ENCODE measurements at places on chromosomes 7 and 10.

DNA sequence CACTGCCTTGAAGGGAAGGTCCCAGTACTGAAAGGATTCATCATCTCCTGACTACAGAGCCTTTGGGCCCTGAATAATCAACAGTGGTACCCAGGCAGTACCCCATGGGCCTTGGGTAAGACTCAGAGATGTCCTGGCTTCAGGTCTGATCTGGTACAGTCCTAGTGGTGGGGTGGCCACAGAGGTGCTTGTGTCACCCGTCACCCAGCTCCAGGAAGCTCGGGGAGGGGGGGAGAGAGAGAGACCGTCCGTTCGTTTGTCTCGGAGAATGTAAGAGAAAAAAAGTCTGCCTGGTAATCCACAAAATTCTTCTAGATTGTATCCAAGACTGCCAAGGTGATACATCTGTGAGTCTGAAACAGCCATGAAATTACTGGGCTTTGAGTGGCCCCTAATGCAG lies 381.3 kb downstream of the PTPRN2 start:
- DNase-seq: no peak

GRCh38 chr10:118809357-118810220 lies 54.8 kb upstream of the CACUL1 start:
- no peak for DNase-seq

DNA sequence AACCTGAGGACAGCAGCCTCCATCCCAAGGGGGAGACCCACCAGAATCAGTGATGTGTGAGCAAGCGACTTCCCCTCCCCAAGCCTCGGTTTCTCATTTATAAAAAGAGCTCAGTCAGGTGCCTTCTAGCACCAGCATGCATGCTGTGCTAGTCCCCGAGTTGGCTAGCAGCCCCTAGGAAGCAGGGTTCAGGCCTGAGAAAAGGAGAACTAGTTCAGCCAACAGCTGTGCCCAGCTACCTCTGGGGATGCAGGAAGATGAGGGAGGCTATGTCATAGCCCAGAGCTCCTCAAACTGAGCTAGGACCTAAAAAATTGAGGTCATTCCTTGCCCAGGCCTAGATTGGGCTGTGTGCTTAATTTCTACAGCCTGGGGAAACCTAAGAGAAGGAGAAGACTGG lies 13.7 kb downstream of the DRGX start:
- no peak for DNase-seq

GRCh38 chr10:75287697-75288096 lies 51.9 kb upstream of the COMTD1 start:
- no peak for DNase-seq

GRCh38 chr7:12258074-12258473 lies 47.0 kb downstream of the TMEM106B start:
- DNase-seq: no peak

DNA sequence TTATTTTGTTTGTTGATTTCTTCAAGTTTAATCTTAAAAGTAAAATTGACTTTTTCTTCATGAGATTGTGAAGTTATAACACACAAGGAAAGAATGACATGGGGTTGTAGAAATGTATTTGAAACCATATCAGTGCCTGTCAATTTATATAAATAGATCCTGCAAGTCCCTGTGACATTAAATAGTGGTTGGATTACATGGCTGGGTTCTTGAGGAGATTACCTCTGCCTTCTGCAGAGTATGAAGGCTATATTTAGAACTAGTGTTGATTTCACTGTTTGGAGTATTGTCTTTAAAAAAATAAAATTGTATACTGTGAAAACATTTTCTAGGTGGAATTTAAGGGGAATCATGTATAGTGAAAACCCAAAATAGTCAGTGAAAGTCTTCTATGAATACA lies 385.8 kb upstream of the SMIM30 start:
- no peak for DNase-seq

DNA sequence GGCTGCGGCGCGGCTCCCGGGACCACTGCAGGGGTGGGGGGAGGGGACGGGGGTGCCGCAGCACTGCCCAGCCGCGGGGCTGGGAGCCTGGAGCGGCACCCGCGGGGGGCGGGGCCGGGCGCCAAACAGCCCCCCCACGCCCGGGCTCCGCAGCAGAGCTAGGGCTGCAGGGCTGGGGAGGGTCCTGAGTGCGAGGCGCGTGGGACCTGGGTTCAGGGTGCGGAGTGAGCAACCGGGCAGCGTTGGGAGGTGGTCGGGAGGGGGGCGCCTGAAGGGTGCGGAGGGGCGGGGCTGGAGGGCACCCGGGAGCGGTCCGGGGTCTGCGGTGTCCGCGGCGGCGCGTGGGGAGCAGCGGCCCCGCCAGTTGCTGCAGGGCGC lies 528 bp downstream of the CAMK2G start:
- DNase-seq: no peak

DNA sequence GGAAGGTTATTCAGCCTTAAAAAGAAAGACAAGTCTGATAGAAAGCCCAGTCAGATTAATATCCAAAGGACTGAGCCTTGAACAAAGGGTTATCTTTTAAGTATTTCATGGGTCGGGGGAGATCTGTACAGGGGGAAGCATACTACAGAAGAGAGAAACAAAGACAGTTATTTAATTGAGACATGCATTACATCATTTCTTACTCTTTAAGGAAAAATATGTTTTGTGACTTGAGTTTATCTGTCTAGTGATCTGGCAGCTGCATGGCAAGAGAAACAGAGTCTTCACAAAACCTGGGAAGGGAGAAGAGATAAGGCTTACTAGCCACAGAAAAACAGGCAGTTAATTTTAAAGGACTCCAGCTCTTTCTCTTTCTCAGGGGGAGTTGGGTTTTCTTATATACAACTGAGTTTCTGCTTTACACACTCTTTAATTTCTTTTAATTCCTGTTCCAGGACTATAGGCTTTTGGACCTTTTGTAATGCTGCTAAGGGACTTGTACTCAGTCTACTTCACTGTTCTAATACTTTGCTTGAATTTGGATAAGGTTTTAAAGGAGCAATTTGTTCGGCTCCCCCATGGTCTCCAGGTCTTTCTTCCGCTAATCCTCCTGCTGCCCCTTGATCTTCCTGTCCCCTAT lies 20.9 kb upstream of the CYP3A43 start:
- DNase-seq: no peak

DNA sequence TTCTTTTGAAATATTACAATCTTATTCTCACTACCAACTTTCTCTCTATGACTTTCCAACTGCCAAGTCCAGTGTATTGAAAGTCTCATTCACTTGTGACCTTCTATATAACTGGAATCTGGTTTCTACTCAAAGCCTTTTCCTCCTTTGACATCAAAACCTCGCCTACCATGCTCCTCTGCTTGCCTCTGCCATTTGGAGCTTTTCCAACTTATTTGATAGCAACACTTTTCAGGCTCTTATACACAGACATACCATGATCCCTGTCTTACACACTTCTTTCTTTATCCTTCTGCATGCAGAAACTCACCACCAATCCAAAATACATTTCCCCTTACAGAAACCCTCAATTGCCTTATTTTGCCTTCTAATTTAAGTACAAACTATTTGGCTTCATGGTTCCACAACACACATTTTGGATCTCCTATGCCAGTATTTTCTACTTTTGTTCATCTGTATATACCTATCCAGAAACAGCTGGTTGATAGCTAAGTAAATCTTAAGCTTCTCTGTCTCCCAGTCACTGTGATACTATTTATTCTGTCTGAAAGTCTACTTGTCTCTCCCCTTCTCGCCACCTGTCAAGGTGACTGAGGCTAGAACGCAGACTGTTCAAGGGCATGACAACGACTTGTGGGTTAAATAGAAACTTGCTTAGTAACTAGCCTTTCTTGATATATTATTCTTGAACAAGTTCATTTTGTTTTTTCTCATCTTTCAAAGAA lies 22.4 kb downstream of the GNG11 start:
- DNase-seq: no peak

GRCh38 chr7:102303669-102304422 lies 17.2 kb downstream of the SH2B2 start:
- no peak for DNase-seq

- no peak for DNase-seq
Measured at GRCh38 chr7:29883462-29884398, 77.4 kb downstream of the WIPF3 start.

- DNase-seq: no peak
Measured at GRCh38 chr7:25385506-25386136, 157.3 kb upstream of the NPVF start.

GRCh38 chr10:103641326-103641725 lies 147.8 kb downstream of the NEURL1 start:
- DNase-seq: no peak

DNA sequence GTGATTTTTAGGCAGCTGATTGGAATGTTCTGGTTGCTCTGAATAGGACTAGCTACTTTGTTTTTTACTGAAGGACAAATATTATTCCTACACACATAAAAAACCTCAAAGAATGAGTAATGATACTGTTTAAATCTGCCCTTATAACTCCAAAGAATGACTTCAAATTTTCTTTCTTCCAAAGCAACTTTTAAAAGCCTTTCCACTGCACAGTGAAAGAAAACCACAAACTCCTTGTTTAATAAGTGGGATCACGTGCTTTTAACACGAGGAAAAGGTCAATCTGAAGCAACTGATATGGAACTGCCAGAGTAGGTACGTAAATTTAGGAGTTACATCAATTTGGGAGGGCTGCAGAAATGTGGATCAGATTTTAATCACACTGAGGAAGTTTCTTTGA lies 8.0 kb upstream of the PRKCQ start:
- DNase-seq: no peak

DNA sequence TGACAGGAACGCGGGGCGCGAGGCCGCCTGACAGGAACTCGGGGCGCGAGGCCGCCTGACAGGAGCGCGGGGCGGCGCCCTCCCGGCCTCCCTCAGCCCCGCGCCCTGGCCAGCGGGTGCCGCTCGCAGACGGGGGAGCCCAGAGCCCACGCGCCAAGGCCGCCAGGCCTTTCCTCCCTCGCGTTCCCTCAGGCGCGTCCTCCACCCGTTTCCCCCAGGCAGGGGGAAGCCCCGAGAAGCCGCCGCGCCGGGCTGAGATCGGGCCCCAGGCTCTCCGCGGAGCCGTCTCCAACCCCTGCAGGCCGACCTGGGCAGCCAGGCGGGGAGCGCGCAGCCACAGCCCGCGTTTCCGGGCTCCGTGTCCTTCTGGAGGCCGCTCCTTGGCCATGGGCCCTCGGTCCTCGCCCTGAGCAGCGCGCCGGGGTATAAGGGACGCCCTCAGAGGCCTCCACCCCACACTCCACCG lies 17.7 kb downstream of the PTPRN2 start:
- DNase-seq: no peak

DNA sequence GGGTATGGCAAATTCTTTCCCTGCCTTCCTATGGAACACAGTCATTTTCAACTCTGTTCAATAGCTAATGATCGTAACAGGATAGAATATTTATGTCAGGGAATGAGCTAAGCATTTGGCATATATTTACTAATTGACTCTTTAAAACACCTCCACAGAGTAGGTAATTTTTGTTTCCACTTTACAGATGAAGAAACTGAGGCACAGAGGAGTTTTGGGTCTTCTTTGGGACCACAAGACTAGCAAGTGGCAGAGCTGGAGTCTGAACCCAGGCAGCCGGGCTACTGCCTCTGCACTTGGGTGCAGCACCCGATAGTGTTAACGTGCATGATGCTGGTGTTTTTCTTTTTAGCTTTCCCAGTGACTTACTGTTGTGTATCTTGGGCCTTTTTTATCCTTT lies 384.0 kb downstream of the SFMBT2 start:
- DNase-seq: no peak

DNA sequence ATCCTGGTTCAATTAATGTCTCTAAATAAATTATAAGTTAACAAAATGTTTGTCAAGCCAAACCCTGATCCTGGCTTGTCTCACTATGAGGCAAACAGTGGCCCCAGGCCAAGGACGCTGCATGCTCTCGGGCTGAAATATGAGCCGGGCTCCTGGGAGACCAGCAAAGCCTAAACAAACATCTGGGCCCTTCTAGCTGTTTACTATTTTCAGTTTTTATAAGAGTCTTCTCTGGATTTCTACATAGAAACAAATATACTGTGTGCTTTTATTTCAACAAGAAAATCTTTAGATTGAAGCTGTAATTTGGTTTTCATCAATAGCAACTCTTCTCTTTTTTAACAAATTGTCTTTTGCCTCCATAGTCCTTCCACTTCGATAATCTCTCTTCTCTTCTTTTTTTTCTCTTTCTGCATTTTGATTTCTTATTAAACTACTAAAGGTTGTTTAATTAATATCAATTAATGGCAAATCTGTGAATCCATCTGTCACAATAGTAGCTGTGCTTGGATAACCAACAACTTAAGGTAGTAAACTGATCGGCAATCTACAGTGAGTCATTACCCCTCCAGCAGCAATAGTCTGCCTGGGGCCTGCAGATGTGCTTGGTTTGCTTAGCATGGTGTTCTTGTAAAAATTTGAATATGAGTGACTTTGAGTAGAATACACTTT lies 83.3 kb upstream of the DNAJC1 start:
- peak; percentile 22 for DNase-seq

- no peak for DNase-seq
Measured at GRCh38 chr7:38773430-38773829, 135.6 kb downstream of the VPS41 start.

DNA sequence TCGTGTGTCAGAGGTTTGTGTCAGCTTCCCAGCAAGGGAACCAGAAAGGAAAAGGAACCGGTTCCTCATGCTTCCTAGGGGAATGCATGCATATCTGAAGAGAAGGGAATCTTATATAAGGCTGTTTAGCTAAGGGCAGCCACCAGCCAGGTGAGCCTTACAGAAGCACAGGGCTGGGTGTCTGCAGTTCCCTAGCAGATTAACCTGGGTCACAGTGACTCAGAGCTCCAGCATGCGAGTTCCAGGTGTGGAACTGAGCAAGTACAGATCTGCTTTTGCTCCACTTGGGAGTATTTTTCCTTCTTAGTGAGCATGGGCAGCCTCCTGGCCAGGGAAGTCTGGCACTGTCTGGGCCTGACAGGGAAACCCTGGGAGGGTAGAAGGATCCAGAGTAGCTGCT lies 957 bp upstream of the ANKRD2 start:
- DNase-seq: no peak

- DNase-seq: no peak
Measured at GRCh38 chr10:28686835-28687682, 9.7 kb downstream of the BAMBI start.

GRCh38 chr7:159141167-159141566 lies 3.5 kb downstream of the VIPR2 start:
- no peak for DNase-seq

DNA sequence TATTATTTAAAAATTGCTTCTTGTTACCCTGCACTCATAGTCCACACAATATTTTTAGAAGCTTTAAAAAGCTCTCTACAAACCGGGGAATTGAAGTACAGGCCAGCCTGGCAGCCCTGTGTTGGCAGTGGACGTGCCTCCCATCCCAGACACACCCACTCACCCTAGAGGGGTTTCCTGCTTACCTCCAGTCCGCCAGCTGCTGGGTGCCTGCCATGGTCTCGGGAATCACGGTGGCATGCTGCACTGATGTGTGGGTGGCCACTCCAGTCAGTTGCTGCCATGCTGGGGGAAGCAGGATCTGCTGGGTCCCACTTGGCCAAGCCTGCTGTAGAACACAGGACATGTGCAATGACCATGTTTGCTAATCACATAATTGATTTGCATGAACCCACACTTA lies 80.4 kb downstream of the CLEC2L start:
- no peak for DNase-seq

- DNase-seq: no peak
Measured at GRCh38 chr7:46776790-46777189, 805.1 kb downstream of the TNS3 start.

Data from putamen (tissue), 1 donor.